ENCODE measurements at places on chromosomes 2 and 18.

DNA sequence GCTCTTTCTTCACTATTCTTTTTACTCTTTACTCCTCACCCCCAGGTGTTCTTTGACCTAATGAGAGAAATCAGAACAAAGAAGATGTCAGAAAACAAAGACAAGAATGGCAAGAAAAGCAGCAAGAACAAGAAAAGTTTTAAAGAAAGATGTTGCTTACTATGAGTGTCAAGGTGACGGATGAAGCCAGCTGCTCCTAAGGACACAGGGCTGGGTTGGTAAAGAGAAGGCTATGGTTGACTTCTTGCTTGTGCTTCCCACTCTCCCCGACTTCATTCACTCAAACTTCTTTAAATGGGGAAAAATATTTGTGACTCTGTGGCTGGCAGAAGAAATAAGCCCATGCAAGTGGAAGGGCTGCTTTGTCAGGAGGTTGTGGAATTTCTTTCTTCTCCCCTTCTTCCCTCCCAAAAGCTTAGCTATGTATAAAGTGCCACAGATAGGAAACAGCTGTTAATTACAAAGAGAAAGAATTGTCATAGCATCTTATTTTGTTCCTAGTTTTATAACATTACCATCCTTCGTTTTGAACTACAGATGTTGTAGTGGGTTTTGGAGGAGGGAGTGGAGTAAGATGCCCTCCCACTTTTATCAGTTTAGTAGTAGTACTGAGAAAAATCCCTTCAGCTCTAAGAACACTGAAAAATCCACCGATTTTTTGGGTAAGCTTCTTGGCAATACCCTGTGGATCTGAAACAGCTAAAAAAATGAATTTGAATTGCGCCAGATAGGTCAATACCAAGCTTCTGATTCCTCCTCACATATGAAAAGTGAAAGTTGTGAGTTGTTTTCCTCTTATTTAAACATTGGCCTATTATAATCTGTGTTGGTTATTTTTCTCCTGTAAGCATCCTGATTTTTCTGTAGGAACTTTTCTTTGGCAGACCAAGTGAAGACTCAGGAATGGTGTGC, 40.7 kb downstream of the RALB start:
- DNase-seq, result no peak

GRCh38 chr2:98404556-98405250, 40.0 kb upstream of the INPP4A start:
- no peak for DNase-seq

- DNase-seq, result no peak
Observed at GRCh38 chr2:10830641-10831399, 18.2 kb upstream of the PDIA6 start.

DNA sequence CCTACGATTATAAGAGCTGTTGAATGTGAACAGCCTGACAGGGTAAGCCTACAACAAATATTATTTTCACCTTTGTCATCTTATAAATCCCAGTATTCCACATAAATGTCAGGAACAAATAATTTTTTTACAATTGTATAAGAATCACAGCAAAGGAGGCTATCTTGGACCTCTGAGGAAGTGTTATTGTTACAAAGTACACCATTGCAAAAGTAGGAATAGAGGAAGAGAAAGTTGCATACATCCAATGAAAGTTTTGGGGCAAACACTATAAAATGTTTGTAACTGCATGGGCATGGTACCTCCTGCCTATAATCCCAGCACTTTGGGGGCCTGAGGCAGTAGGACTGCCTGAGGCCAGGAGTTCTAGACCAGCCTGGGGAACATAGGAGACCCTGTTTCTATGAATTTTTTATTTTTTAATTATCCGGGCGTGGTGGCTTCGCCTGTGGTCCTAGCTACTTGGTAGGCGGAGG, 715 bp upstream of the MEMO1 start:
- no peak for DNase-seq

- no peak for DNase-seq
Observed at GRCh38 chr18:22447792-22448191, 30.1 kb upstream of the CTAGE1 start.

DNA sequence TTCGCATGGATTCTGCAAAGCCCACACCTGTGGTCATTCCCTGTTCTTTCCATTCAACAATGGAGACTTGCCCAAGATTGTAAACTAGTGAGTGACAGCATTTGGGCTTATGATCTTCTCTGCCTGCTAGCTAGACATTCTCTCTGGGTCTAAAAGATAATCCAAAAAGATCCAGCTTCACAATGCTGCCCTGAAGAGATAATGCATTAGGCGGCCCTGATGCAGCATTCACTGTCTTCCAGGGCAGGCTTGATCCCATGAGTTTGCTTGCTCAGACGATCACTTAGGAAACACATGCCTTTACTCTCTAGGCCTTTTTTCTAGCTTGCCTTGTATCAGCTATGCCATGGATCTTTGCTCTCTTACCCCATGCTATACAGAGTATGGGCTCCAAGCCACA, 196.1 kb downstream of the SETBP1 start:
- no peak for DNase-seq

Measured in 8988T (cell line).